Nucleus accumbens (tissue), 56 donors: ENCODE measurements at places on chromosomes 3 and 15.

GRCh38 chr15:36210426-36210825, 369.0 kb upstream of the CDIN1 start:
- DNase-seq: no peak

DNA sequence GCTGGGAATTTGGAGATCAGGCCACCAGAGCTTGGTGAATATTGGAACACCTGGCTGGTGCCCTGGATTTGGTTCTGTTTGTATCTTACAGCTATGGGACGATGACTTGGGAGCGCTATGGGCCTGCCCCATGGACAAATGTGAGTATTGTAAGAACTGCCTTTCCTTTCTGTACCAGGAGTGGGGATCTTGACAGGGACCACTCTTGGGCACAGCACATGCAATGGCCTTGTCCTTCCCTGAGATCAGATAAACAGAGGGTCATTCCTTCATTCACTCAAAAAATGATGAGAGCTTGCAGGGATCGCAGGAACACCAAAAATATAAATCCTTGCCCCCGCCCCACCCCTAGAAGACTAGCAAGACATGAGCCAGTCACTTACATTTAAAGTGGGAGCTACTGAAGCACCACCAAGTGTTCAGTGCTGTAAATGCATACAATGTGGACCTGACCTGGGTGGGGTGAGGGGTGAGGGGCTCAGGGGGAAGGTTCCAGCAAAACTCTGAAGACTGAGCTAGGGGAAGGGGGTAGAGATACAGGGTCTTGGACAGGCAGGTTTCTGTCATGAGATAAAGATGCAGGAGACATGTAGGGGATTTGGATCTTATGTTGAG, 2.7 kb upstream of the CRELD1 start:
- DNase-seq: no peak

DNA sequence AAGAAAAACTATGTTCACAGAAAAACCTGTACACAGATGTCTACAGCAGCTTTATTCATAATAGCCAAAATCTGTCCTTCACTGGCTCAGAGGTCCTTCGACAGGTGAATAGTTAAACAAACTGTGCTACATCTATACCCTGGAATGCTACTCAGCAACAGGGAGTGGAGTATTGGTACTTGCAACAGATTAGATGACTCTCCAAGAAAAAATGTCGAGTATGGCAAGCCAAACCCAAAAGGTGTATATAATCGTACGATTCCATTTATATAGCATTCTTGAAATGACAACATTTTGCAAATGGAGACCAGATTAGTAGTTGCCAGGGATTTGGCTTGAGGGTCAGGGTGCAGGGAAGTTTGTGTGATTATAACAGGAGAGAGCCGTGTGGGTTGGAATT, 22.4 kb upstream of the RGMA start:
- DNase-seq: no peak

DNA sequence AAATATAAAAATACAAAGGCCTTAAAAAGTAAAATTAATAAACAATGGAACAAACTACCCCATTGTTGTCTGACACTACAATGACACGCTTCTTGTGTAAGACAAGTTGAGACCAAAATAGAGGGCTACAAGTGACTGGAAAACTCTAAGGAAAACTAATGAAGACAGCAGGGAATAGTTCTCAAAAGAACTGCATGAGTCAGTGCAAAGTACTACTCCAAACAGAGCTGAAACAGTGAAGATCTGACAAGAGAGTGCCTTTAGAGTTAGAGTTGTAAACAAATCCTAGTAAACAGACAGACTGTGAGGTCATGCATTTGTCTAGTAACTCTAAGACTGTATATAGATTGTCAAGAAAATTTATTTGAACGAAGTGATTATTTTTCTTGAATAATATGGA, 233.9 kb downstream of the BBX start:
- no peak for DNase-seq

GRCh38 chr3:62445275-62445674, 71.9 kb upstream of the FEZF2 start:
- no peak for DNase-seq

GRCh38 chr3:128787256-128788253, 61.6 kb downstream of the RAB7A start:
- DNase-seq: no peak

DNA sequence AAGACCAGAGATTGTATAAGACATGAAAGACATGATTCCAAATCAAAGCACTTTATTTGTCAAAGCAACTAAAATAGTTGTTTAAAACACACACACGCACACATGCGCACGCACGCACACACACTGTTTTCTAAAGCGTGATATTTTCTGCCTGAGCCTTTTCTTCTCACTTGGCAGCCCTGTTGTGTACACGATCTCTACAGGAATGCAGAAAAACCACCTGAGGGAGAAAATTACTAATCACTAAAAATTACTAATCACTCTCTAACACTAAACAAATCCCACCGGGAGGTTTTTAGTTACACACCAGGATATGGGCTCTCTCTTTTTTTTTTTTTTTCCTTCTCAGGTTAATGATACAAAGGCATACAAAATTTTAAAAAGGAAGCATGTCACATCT, 160.1 kb upstream of the ATP11B start:
- DNase-seq: no peak

DNA sequence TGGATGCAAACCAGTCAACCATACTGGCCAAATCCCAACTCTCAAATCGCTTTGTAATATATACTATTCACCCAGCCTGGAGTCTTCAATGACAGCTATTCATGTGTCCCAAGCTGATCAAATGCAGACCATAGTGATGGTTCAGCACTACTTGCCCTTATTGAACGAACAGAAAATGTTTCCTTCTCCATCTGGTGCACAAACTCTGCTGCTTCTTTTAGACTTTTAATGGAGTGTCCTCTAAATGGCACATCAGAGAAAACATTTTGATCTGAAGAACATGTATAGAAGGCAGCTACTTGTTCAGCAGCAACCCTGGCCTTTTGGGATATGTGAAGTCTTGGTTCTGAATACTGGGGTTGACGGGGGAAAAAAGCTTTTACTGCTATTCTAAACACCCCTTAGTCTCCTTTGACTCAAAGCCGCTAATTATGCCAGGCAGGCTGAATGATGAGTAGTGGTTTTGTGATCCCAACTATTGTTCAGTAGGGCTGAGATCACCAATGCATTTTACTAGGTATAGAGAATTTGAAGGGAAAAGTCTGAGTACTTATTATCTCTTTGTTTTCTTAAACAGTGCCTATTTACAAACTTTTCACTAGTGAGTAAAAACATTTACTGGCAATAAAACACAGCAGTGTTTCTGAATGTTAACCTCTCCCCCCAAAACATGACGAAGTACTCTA, 781.2 kb downstream of the ROBO1 start:
- DNase-seq: no peak

GRCh38 chr3:148820361-148821245, 7.0 kb upstream of the CPB1 start:
- no peak for DNase-seq

GRCh38 chr3:133489466-133490085, 83.9 kb upstream of the CDV3 start:
- no peak for DNase-seq
